Progenitor cell of endocrine pancreas (in vitro differentiated cells): ENCODE measurements at places on chromosomes 7 and 10.
A peak's percentile ranks its signal among the peaks of the same experiment; 100 is the strongest.

DNA sequence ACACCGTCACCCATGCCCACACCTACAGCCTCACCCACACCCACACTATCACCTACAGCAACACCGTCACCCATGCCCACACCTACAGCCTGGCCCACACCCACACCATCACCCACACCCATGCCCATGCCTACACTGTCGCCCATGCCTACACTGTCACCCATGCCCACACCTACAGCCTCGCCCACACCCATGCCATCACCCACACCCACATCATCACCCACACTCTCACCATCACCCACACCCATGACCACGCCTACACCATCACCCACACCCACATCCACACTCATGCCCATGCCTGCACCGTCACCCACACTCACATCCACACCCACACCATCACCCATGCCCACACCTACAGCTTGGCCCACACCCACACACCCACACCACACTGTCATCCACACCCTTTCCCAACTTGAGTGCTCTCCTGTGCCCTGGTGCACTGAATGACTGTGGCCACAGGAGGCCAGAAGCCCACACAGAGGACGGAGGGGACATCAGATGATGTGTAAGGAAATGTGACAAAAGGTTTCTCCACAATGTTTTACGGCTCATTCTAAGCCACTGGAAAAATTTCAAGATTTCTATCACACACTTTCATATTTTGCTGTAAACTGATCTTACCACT is 153.3 kb downstream of the WDR37 start:
- no peak for DNase-seq

GRCh38 chr7:66075590-66076461 is at the start of gene ASL:
TSS of gene ASL (plus strand) at chr7:66075819. CDS start at chr7:66076082, 263 bp downstream.
- DNase-seq, result peak; percentile 91

GRCh38 chr10:59290448-59290847 is 71.9 kb downstream of the FAM13C start:
- no peak for DNase-seq

DNA sequence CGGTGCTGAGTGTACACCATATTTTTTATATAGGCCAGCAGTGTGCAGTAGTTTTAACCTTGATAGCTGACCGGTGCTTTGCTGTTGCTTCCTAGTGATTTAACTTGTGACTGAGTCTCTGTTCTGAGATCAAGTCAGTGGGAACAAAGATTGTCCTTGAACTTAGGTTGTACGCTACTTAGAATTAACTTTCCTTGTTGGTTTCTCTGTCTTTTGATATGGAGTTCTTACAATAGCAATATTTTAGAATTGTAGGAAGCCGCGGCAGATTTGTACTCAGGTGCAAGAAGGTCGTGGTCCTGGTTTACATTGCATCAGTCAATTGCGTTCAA is 1.3 kb downstream of the DDX21 start:
- DNase-seq, result no peak

DNA sequence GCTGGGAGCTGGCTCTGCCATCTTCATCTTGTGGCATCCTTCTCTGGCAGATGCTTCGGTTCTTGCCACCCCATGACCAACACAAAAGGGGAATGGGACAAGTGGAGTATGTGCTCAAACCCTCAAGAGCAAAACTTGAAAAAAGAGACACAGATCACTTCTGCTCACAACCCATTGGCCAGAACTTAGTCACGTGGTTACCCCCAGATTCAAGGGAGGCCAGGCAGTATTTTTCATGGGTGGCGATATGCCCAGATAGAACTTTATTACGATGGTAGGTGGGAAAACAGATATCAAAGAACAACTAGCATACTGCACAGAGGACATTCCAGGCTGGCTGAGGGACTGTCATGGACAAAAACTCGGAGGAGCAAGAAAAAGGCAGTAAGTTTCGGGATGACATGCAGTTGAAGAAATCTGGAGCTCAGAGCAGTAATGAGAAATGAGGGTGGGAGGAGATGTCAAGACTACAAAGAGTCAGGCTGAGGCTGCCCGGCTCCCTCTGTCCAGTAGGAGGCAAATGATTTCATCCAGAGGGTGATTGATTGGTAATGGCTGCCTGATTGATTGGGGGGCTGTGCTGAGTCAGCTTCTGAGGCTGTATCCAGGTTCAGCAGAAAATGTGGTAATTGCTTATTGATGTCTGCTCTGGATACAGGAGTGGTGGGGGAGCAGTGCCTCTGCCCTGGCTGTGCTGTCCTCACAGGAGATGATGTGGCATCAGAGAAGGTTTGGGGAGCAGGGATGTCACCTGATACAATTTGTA is 25.3 kb downstream of the COL13A1 start:
- DNase-seq, result peak; percentile 18

DNA sequence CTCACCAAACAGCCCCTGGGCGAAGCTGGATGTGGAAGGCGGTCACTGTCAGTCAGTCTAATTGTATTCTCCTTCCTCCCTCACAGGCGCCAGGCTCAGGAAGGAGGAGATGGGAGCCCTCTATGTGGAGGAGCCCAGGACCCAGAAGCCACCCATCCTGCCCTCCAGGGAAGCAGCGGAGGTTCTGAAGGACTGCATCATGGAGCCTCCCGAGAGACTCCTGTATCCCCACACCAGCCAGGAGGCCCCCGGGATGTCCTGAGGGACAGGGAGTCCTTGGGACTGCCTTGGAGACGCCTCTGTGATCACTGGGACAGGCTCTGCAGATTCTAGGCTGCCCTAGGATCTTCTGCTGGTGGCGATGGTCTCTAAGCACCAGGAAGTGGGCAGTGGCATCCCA is 9.7 kb upstream of the ATP6V0E2 start:
- DNase-seq, result no peak

GRCh38 chr7:76303202-76304147 is 1.0 kb downstream of the HSPB1 start:
- DNase-seq, result peak; percentile 79

DNA sequence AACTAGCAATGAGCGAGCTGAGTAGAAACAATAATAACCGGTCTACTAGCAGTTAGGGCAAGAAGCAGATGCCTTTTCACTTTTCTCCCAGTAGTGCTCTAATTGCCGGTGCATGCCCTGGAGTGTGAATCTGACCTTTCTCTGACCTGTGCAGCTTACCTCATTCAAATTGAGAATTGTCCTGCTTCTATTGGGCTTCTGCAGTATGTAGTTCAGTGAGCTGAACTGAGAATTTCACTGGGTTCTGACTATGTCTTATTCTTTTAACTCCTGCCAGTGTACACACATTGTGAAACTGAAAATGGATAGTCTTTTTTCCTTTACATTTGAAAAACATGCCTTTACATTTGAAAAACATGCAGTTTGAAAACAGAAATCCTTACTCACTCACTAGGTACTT is 157.9 kb upstream of the GRM3 start:
- DNase-seq, result no peak

- no peak for DNase-seq
Measured at GRCh38 chr10:14466257-14466656, 135.5 kb upstream of the FRMD4A start.

GRCh38 chr7:30422922-30423321 is 55.7 kb downstream of the NOD1 start:
- no peak for DNase-seq

DNA sequence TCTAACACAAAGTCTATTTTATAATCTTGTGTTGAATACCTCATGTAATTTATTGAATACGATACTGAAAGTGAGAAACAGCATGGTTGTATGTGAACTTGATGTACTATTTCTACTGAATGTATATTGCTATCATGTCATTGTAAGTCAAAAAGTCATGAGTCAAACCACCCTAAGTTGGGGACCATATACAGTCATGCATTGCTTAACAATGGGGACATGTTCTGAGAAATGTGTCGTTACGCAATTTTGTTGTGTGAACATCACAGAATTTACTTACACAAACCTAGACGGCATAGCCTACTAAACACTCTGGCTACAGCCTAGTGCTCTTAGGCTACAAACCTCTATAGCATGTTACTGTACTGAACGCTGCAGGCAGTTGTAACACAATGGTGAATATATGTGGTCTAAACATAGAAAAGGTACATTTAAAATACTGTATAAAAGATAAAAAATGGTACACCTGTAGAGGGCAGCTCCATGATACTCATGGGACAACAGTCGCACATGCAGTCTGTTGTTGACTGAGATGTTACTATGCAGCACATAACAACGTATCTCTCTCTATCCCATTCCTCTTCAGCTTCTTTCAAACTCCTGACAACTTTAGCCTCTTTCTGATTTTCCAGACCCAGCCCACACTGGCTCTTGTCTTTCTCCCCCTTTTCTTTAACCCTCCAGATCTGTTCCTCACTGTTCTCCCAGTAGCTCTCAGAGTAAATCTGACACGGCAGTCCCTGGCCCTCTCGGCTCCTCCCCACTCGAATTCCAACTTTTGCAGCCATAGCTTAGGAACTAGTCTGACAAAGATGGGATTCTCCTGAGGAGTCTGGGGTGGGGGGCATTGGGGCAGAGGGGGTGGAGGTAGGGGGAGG is 90.1 kb downstream of the SNX10 start:
- DNase-seq, result no peak

GRCh38 chr7:7554649-7555575 is 11.8 kb upstream of the MIOS start:
- DNase-seq, result no peak

- no peak for DNase-seq
Measured at GRCh38 chr10:58574058-58574457, 61.4 kb downstream of the BICC1 start.

DNA sequence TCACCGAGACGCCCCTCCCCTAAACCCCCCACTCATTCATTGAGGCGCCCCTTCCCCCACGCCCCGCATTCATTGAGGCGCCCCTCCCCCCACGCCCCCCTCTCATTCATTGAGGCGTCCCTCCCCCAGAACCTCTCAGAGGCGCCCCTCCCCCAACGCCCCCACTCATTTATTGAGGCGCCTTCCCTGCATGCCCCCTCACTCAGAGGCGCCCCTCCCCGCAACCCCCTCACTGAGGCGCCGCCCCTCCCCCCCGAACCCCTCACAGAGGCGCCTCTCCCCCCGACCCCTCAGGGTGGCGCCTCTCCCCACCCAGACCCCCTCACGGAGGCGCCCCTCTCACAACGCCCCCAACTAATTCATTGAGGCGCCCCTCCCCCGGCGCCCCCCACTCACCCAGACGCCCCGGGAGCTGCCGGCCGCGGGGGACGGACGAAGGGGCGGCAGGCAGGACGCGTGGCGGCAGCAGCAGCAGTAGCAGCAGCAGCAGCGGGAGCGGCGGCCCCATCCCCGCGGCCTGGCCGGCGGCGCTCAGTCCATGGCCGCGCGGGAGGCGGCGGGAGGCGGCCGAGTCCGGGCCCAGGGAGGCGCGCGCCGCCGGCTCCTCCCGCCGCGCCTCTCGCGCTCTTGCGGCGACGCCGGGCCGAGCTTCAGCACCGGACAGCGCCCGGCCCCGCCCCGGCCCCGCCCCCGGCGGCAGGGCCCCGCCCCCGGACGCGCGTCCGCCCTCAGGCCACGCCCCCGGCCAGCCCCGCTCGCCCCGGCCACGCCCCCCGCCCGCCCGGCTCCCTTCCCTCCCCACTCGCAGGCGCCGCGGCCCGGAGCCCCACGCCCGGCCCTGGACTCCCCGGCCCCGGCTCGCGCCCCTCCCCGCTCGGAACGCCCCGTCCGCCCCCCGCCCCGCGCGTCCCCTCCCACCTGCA is at the start of gene PTPRN2:
PTPRN2 (minus strand) TSS at position 662 of the 923 bp plus-strand sequence.
- DNase-seq, result peak; percentile 65

DNA sequence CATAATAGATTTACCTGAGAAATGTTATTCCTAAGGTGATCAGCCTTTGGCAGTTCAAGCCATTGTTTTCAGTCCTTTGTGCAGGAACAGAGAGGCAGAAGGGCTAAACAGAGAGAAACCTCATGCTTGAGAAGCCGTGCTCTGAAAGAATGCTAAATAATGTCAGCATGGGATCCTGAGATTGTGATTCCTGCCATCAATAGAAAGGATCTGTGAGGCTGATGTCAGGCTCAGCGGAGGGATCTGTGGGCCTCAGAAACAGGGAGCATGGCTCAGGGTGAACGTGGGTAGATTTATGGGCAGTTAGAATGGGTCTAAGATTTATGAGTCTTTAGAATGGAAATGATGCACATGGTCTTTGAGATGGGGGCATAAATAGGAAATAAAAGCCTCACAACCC is 439.2 kb upstream of the IGFBP3 start:
- no peak for DNase-seq

GRCh38 chr7:92622685-92623084 is 32.5 kb upstream of the FAM133B start:
- no peak for DNase-seq

- no peak for DNase-seq
Measured at GRCh38 chr7:138799336-138800000, 1.5 kb upstream of the ATP6V0A4 start.

GRCh38 chr7:7177044-7177517 is 5.3 kb upstream of the C1GALT1 start:
- DNase-seq, result no peak

- no peak for DNase-seq
Measured at GRCh38 chr7:139034855-139035585, 822 bp downstream of the ZC3HAV1L start.

- DNase-seq, result no peak
Measured at GRCh38 chr7:42024537-42024936, 212.5 kb downstream of the GLI3 start.

- DNase-seq, result no peak
Measured at GRCh38 chr7:101179117-101179516, 976 bp downstream of the NAT16 start.

DNA sequence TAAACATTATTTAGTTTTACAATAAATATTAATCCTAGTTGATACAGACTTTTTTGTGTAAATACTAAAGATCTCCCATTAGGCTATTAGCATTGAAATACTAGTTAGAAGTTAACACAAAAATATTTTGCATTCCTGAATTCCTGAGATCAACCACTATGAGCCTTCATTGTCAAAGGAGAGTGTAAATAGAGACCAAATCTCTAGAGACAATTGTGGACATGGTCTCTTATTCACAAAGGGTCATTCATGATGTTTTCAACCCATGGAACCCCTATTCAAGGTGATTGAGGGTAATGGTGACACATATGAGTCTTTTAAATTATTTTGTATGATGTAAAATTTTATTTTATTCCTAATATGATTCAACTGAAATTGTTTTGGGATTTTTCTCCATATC is 1454.8 kb upstream of the LRRTM3 start:
- no peak for DNase-seq

DNA sequence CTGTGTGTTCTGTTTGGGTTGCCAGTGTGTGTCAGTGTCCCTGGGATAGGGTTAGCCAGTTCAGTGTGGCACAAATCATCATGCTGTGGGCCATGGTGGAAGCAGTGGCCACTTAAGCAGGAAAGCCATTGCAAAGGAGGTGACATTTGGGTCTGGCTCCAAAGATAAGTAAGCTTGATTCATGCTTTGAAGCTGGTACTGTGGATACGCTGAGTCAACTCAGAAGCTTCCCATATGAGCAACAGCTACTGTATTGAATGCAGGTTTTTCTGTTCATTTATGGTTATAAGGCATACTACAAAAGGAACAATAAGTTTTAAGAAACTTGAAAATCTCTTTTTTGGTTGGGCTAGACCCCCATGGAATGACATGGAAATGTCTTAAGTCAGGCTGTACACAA is 143.1 kb downstream of the BMPER start:
- DNase-seq, result no peak

GRCh38 chr10:56469482-56469881 is 108.4 kb upstream of the ZWINT start:
- DNase-seq, result no peak
